ENCODE measurements at places on chromosomes 16 and 17. TPM values are rescaled to one million over a fixed set of nuclear protein-coding genes. Genes with fewer than 3 reads are reported as not detected.

- no peak for DNase-seq
Observed at GRCh38 chr17:56908001-56908542, 5.8 kb downstream of the TRIM25 start.

GRCh38 chr17:39872751-39873150, 4.7 kb downstream of the ZPBP2 start:
- DNase-seq = no peak

DNA sequence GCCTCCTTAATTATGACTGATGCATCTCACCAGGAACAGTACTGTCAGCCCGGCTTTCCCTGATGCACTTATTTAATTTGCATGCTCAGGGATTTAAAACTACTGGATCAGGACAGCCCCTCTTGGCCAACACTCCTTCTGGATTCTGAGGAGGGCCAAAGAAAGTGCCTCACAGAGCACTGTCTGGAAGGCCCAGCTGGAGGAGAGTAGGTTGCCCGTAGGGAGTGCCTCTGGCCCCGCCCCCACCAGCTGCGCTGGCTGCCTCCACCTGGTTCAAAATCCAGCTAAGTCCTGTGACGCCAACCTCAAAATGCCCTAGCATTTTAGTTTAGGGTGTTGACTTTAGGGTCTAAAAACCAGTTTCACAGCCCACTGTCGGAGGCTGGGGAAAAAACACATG, 49.4 kb upstream of the SREBF1 start:
- DNase-seq = no peak

DNA sequence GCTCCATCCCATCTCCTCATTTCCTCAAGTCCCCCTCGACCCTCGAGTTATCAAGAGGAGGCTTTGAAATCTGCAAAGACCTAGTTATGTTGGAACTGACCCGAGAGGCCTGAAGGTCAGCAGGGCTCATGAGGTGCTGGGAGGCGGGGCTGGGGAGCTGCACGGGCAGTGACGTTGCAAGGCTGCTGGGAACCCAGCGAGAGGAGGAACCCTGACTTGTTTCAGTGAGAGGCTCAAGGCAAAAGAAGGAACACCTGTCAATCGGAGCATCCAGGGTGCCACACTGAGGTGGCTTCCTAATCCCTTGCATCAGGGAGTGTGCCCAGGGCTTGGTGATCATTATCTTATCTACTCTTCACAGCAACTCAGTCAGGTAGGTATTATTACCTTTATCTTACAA, 86.9 kb downstream of the CDH11 start:
- DNase-seq = no peak

- DNase-seq = no peak
Observed at GRCh38 chr17:57397402-57397801, 141.1 kb downstream of the MSI2 start.

GRCh38 chr16:1874854-1875253, 2.9 kb upstream of the MEIOB start:
- DNase-seq = no peak

- DNase-seq = no peak
Observed at GRCh38 chr17:79391376-79392233, 219.2 kb downstream of the RBFOX3 start.

DNA sequence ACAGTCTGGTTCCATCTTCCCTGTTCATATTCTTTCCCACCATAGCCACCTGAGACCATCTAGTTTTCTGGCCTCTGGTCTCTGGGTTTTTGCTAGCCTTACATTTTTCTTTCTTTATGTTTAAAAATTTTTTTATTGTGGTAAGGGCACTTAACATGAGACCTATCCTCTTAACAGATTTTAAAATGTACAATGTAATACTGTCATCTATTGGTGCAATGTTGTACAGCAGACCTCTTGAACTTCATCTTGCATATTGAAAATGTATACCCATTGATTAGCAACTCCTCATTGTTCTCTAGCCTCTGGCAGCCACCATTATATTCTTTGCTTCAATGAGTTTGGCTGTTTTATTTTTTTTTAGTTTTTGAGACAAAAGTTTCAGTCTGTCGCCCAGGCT, 39.2 kb downstream of the ITGAM start:
- no peak for DNase-seq

- no peak for DNase-seq
Observed at GRCh38 chr17:43662413-43663141, 855 bp upstream of the MEOX1 start.

- no peak for DNase-seq
Observed at GRCh38 chr16:4315186-4316107, at the start of gene GLIS2. Gene GLIS2 (plus strand): TSS chr16:4316067. CDS start chr16:4332281, 16,214 bp downstream.

GRCh38 chr17:50289278-50289677, 15.0 kb downstream of the TMEM92 start:
- DNase-seq = no peak

- DNase-seq = no peak
Observed at GRCh38 chr16:86618431-86619238, 40.3 kb downstream of the FOXL1 start.

DNA sequence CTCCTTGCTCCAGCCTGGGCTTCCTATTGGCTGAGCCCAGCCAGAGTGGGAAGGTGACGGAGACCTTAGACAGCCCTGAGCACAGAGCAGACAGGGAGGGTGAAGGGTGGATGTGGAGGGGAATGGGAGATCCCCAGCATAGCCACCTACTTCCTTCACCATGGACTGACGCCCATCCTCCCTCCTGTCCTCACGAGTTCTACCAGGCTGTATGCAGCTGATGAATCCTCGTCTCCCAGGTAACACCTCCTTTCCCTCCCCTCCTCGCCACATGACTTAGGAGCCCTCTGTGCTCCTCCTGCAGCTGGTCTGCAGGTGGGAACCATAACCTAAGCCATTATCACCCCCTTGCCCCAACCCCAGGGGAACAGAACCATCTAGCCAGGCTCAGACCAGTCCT, 9.0 kb upstream of the CRHR1 start:
- no peak for DNase-seq

GRCh38 chr17:17859909-17860765, 23.4 kb upstream of the SREBF1 start:
- DNase-seq = no peak

DNA sequence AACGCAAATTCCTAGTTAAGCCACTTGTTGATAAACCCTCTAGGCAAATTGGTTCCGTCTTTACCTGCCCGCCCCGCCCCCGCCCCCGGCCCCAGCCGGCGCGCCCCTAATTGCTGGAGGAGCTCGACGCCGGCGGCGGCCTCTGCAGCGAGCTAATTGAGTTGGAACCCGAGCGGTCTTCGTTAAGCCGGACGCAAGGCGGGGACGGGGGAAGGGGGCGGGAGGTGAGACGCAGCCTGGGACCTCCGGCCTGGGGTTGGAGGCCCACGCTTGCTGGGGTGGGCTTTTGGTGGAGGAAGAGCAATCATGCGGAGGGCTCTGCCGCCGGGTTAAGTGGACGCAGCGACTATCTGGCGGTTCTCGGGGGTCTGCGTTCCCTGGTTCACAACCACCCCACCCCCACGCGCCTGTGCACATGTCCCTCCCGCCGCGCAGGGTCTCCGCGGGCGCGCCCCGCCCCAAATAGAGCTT, 12.7 kb upstream of the FOXF1 start:
- DNase-seq = no peak

DNA sequence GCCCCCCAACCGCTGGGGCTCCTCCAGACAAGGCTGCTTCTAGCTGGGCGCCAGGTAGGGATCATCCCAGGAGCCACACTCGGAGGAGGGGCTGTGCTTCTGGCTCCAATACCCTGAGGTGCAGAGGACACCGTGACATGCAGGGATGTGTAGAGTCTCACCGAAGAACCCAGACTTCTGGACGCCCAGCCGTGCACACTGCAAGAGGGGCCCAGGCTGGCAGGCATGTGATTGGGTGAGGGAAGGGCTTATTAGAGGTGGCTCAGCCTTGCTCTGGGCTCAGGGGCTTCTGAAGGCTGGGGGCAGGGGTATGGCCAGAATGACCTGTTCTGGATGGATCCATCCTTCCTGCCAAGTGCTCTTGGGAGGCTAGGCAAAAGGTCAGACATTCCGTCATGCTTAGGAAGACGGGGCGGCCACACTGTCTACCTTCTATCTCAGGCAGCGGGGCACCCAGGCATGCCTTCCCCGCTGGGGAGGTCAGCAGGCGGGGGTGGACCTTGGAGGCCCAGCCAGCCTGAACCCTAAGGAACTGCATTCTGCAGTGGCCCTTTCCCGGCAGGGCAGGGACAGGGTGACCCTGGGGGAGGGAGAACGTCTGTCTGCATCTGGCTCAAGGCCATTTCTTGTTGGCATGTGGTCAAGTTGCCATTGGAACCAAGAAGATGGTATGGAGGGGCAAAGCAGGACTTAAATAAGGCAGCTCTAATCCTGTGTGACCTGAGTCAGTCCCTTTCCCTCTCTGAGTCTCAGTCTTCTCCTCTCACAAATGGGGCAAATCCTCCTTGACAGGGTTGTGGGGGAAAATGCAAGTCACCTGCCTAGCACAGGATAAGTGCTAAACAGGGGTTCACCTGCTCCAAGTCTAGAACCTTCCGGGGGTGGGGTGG, 5.8 kb upstream of the ADGRG1 start:
- no peak for DNase-seq

DNA sequence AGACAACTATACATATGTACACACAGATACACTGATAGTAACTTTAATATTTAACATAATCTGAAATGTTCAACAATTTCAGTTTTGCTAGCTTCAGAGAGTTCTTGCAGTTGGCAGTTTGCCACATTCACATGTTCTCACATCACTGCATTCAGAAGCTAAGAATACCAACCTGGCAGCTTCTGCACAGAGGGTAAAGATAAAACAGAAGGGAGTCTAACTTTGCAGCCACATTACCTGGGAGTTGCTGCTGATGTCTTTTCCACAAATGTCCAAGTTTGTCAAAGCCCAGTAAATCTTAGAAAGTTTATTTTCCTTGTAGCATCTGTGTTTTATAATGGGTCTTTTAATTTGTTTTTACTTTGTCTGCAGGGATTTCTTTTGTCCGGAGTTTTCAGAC, 332.0 kb downstream of the BCAS3 start:
- no peak for DNase-seq

- no peak for DNase-seq
Observed at GRCh38 chr17:32927724-32928585, at the start of gene TMEM98. Gene TMEM98 (plus strand): TSS chr17:32928153. CDS start chr17:32931529, 3,376 bp downstream.

DNA sequence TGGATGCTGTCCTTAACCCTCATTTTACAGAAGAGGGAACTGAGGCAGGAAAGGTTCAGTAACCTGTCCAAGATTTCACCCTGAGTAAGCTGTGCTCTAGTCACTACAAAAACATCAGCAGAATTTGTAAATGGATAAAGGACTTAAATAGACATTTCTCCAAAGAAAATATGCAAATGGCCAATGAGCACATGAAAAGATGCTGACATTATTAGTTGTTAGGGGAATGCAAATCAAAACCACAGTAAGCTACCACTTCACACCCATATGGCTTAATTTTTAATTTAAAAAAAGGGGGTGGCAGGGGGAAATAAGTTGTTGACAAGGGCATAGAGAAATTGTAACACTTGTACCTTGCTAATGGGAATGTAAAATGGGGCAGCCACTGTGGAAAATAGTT, 51.4 kb downstream of the C17orf67 start:
- no peak for DNase-seq

DNA sequence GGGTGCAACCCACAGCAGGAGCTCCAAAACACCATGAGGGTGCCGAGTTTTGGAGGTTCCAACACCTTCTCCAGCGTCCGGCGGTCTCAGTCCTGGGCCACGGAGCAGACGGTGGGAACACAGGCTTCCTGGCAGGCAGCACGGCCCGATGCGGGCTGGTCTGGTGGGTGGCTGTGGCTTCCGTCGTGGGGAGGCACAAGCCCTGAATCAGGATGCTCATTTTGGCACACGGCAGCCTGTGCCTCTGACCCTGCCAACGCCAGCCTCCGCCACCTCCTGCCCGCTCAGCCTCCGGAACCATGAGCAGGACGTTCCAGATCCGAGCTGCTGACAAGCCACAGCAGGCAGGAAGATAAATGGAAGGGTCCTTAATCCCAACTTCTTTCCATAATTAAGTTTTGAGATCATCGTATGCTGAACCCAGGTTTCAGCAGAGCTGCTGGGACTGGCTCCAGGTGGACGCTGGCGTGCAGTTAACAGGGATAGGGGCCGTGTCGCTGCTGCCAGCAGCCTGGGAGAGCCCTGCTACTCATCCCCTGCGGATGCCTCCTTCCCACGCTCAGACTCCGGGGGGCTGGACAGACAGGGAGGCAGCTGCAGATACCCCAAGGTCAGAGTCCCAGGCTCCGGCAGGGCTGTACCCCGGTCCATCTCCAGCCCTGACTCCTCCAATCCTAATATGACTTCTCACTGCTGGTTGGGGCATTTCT, 136.6 kb downstream of the ENGASE start:
- no peak for DNase-seq

DNA sequence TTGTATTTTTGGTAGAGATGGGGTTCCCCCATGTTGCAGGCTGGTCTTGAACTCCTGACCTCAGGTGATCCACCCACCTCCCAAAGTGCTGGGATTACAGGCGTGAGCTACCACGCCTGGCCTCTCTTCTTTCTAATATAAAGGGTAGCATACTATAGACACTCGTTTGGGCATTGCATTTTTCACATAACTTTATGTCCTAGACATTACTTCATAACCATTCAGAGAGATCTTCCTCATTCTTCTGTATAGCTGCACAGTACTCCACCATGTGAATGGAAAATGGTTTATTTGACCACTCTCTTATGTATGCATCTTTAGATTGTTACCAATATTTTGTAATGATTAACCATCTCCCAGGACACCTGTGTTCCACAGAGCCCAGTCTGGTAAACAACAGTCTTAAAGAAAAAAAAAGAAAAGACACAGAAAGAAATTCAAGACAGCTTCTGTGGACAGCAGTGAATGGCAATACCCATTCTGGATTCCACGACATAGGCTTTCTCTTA, 42.1 kb downstream of the TK2 start:
- DNase-seq = no peak

- no peak for DNase-seq
Observed at GRCh38 chr17:44436336-44436735, 46.9 kb upstream of the ITGA2B start.

DNA sequence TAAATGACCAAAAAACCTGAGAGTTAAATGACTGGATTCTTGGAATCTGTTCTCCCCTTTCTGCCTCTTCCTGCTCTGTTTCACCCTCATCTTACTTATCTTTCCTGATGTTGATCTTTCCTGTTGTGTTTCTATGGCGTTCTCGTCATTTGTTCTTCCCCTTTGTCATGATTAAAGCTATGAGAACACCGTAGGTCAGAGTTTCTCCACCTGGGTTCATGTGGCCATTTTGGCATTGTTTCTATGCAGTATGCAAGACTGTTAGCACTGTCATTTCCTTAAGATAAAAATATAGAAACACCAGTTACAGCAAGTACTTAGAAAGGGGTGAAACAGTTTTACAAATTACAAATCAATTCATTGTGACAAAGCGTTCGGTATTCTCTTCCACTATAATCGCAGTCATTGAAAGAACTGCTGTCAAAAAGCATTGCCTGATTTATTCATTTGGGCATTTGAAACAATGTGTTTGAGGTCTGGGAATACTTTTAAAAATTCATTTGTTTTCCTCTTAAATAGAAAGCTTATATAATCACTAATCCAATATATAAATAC, 166.0 kb downstream of the PHKB start:
- no peak for DNase-seq

GRCh38 chr17:44636562-44636961, 19.7 kb upstream of the MEIOC start:
- DNase-seq = no peak

GRCh38 chr16:62035115-62036092, 834 bp downstream of the CDH8 start:
- no peak for DNase-seq

Gene NPW
- not detected for total RNA-seq

Gene ADAT1
- 54.6 TPM for total RNA-seq

Gene OR4D1
- not detected for total RNA-seq

Gene NLK
- 12.9 TPM for total RNA-seq

Gene TBC1D3D
- not detected for total RNA-seq

Gene RCVRN
- 0.21 TPM for total RNA-seq

Gene CTRL
- 5.5 TPM for total RNA-seq

Gene OR1A1
- total RNA-seq = not detected

Gene ASPHD1
- total RNA-seq = 12.5 TPM

Gene SGCA
- not detected for total RNA-seq

Gene KAT8
- total RNA-seq = 54.9 TPM

Data from kidney epithelial cell (primary cell).